Fibroblast of the aortic adventitia (primary cell): ENCODE measurements at places on chromosomes 3 and 15.
A peak's percentile ranks its signal among the peaks of the same experiment; 100 is the strongest.

- peak; percentile 87 for DNase-seq
These were observed 1.6 kb upstream of the TEX264 start for GRCh38 chr3:51669241-51670052.

DNA sequence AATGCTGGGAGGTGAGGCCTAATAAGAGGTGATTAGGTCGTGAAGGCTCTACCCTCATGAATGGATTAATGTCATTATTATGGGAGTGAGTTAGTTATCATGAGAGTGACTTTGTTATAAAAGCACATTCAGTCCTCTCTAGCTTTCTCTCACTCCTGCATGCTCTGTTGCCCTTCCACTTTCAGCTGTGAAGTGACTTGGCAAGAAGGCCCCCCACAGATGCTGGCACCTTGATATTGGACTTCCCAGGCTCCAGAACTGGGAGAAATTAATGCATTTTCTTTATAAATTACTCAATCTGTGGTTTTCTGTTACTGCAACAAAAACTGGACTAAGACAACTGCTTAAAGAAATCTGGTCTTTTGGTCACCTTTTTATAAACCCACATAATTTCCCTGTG, 144.3 kb downstream of the FBN1 start:
- DNase-seq, result no peak

DNA sequence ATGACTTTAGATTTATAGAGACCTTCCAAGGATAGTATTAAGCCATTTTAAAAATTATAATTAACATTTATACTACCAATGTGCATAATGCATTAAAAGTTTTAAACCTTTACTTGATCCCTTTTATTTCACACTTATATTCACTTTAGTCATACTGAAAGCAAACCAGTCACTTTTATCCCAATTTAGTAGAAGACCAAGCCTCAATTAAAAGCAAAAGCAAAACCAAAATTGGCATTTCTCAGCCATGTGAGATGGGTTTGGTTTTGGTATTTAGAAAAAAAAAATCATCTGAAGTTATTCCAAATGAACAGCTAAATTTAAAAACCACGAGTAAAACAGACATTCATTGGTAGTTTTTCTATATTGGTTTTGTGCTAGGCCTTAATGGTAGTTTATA, 249.4 kb downstream of the LPP start:
- DNase-seq, result no peak

- no peak for DNase-seq
These were observed 5.1 kb upstream of the DNAH1 start for GRCh38 chr3:52310861-52311575.

DNA sequence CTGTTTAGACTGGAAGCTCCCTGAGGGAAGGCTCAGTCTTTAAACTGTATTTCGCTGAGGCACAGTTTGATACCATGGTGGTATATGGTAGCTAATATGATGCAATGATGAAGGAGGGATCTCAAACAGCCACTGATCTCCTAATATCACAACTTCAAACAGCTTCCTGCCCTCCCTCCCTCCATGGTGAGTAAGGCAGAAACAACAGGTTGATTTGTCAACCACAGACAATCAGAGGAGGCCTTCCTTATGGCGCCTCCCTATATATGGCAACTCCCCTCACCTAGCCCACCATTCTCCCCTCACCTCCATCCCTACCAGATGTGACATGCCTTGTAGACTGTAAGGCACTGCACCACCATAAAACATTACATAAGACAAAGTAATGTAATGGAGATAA, 316.5 kb upstream of the ICE2 start:
- DNase-seq, result no peak

- peak; percentile 49 for DNase-seq
These were observed 70.0 kb upstream of the UBE2E1 start for GRCh38 chr3:23735535-23736326.

GRCh38 chr3:159911664-159912037, 77.0 kb upstream of the IL12A start:
- no peak for DNase-seq

DNA sequence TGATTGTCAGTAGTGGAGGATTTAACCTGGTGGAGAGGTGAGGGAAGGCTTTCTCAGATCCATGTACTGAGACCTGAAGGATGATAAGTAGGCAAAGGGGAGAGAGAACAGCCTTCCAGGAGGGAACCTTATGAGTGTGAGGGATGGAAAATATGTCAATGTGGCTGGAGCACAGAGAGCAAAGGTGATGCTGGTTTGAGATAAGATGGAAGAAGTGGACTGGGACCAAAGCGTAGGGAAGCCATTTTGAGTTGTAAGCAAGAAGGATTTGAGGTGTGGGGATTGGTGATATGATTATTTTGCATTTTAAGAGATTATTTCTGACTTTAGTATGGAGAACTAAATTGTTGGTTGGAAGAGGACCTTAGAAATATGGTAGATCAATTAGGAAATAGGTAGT, 3.9 kb downstream of the FBXO45 start:
- DNase-seq, result no peak

DNA sequence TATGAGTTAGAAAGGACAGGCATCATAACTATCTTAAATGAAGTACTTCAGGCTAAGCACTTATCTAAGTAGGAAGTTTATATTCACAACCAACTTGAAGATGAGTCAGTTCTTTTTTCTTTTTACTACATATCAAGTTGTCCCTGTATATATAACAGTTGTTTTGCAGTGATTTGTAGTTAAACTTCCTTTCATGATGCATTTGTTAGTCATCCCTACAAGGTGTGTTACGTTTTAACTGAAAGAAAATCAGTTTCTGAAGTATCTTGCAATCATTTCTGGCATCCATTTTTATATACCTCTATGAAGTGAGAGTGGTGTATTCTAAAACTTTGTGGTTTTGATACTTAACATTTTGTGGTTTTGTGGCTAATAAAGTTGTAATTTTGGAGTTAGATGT, 46.1 kb downstream of the ZFAND6 start:
- peak; percentile 65 for DNase-seq

DNA sequence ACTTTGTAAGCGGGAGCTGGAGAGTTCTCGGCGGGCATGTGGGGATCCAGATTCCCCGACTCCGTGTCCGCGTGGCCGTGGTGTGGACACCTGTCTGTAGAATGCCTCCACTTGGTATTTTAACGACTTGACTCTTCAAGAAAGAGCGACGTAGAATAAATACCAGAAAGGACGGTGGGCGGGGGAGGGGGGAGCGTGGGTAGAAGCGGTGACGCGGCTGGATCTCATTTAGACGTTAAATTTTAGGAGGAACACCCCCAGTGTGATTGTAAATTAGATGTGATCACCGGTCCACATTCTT, 620 bp upstream of the PYGO1 start:
- no peak for DNase-seq

DNA sequence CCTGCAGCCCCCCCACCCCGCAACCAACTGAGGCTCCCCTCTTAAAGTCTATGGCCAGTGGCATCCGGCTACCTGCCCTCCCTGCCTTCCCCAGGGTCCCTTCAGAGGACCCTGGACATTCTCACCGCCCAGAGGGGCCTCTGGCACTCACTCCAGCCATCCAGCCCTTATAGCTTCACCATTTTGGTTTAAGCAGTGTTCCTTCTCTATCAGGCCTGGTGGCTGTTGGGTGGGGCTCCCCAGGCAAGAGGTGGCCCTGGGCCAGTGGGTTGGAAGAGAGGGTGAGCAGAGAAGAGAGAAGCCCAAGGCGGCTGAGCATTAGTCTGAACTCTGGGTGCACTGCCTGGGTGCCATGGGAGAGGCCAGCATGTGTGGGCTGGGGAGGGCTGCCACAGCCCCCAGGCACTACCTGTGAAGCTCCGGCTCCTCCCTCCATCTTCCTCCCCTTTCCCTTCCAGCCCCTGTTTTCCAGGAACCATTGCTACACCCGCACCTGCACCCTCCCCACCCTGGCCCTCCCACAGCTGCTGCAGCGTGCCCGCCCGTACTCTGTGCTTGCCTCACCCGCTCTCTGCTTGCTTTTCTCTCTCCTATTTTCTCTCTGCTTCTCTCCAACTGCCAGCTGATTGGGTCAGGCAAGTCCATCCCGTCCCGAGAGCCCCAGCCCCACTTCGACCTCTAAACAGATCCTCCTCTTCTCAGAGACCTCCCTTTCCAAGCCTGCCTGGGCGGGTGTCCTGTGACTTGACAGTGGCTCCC, 168.2 kb downstream of the TBC1D2B start:
- no peak for DNase-seq

DNA sequence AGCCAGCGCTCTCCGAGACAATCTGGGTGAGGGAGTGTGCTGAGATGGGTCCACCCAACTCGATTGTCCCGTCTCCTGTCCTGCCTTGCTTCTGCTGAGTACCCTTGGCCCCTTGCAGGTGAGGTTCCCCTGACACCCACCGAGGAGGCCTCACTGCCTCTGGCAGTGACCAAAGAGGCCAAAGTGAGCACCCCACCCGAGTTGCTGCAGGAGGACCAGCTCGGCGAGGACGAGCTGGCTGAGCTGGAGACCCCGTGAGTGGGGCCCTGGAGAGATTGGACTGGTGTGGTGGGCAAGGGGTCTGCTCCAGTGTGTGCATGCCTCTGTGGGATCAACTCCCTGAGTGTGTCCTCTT, 23.6 kb downstream of the NBEAL2 start:
- no peak for DNase-seq

DNA sequence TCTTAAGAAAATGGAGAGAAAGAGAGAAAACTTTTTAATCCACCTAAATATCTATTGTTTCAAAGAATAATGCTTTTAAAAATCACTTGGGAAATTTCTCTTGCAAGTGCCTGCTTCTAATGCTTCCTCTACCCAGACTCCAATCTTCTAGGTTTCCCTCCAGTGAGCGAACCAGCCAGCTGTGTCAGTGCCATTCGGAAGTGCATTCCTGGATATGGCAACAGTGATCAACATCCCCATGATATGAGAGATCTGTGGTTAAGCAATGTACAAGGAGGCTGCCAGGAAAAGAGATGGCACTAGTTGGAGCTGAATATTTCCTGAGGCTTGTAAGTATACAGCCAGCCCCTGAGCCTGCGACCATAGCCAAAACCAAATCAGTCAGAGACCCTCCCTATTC, 53.3 kb upstream of the KCNMB2 start:
- DNase-seq, result no peak

GRCh38 chr3:156681002-156681401, 6.6 kb downstream of the TIPARP start:
- DNase-seq, result peak; percentile 89

- no peak for DNase-seq
These were observed 2.3 kb upstream of the TLE3 start for GRCh38 chr15:70099967-70100473.

- DNase-seq, result no peak
These were observed 1010.3 kb downstream of the NAALADL2 start for GRCh38 chr3:175869404-175869803.

DNA sequence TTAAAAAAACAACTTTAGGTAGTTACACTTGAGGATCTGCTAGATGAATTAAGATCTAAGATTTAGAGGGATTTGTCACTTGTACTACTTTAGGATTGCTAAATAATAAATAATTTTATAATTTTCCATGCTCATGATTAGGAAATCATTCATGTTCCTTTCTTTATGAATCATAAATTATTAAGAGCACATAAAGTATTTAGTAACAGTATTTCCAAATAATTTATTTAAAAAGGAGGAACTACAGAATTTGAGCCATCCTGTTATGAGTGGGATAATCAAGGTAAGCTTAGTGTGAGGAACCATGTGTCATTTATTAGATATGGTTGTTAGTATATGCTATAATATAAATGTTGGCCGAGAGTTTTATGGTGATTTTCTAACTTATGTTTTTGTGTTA, 37.5 kb upstream of the C3orf38 start:
- DNase-seq, result no peak

GRCh38 chr15:60162251-60162967, 158.3 kb downstream of the FOXB1 start:
- no peak for DNase-seq

- DNase-seq, result peak; percentile 49
These were observed 1.2 kb downstream of the YEATS2 start for GRCh38 chr3:183698756-183699155.

GRCh38 chr3:14312375-14312774, 90.0 kb upstream of the SLC6A6 start:
- no peak for DNase-seq

DNA sequence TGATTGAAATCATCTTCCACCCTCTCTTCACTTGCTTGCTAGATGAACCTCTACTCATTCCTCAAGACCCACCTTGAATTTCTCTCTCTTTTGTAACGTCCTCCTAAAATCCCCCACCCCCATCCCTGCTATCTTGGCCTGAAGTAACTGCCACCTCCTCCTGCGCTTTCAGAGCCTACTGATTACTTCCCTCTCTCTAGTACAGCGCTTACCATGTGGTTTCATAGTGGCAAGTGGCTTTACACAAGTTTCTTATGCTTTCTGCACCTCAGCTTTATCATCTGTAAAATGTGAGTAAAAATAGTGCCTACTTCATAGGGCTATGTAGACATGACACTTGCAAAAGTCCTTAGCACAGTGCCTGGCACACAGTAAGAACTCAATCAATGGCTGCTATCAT, 28.7 kb upstream of the DAZL start:
- no peak for DNase-seq

- peak; percentile 22 for DNase-seq
These were observed 19.8 kb upstream of the LOXL1 start for GRCh38 chr15:73906346-73907034.

DNA sequence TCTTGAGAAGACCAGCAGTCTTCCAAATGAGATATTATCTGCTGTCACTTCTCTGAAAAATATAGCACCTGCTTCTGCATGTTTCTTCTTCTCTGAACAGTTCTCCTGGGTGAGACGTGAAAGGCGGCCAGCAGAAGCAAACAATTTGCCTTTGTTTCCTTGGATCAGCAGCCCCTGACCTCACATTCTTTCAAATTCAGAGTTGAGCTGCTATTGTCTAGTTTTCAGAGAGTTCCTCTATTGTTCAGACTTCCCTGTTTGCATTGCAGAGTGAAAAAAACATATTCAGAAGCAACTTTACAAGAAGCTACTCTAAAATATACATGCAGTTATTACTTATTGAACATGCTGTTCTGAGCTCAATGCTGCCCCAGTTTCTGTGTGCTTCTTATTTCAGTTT, 653.6 kb downstream of the NAALADL2 start:
- DNase-seq, result no peak

GRCh38 chr15:94327356-94327936, 96.1 kb downstream of the MCTP2 start:
- peak; percentile 47 for DNase-seq

- no peak for DNase-seq
These were observed 54.1 kb upstream of the IGF2BP2 start for GRCh38 chr3:185878920-185879319.

GRCh38 chr3:119779731-119780383, 2.0 kb upstream of the NR1I2 start:
- no peak for DNase-seq
